ENCODE measurements at places on chromosomes 4 and X. TPM values are rescaled to one million over a fixed set of nuclear protein-coding genes. Genes with fewer than 3 reads are reported as not detected.

DNA sequence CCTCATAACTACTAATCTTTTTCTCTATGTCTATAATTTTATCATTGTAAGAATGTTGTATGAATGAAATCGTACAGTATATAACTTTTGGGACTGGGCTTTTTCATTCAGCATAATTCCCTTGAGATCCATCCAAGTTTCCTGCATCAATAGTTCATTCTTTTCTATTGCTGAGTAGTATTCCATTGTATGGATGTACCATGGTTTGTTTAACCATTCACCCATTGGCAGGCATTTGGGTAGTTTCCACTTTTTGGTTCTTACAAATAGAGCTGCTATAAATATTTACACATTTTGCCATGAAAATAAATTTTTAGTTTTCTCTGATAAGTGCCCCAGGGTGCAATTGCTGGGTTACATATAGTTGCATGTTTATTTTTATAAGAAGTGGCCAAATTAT is 659.8 kb downstream of the RAPGEF2 start:
- no peak overlapping the region for H3K4me3 ChIP-seq
- no peaks in the 10 kb centered on the region for H3K4me1 ChIP-seq
- no peak overlapping the region for H3K27ac ChIP-seq
- H3K36me3 ChIP-seq = no peaks in the 10 kb centered on the region
- no peaks in the 10 kb centered on the region for H3K27me3 ChIP-seq
- DNase-seq = no peak

The TLR3 gene
- total RNA-seq = 6.2 TPM

The VSIG4 gene
- 115 TPM for total RNA-seq

- DNase-seq = no peak
- H3K27ac ChIP-seq = no peak overlapping the region
- H3K27me3 ChIP-seq = no peaks in the 10 kb centered on the region
- H3K4me3 ChIP-seq = no peak overlapping the region
Observed at GRCh38 chrX:46597771-46598170, 24.2 kb downstream of the CHST7 start.

- H3K4me1 ChIP-seq = no peaks in the 10 kb centered on the region
- peaks cover 1% of the 10 kb centered on the region for H3K36me3 ChIP-seq
- no peaks in the 10 kb centered on the region for H3K27me3 ChIP-seq
- H3K27ac ChIP-seq = no peak overlapping the region
- no peak for DNase-seq
- H3K4me3 ChIP-seq = no peak overlapping the region
Observed at GRCh38 chrX:12824944-12825343, 33.7 kb downstream of the PRPS2 start.

Measured in aorta (tissue), 5 donors.